NCI-H2171 treated with DMSO at 0.1 percent for 48 hours (cell line): ENCODE measurements at places on chromosomes 12 and 14.

DNA sequence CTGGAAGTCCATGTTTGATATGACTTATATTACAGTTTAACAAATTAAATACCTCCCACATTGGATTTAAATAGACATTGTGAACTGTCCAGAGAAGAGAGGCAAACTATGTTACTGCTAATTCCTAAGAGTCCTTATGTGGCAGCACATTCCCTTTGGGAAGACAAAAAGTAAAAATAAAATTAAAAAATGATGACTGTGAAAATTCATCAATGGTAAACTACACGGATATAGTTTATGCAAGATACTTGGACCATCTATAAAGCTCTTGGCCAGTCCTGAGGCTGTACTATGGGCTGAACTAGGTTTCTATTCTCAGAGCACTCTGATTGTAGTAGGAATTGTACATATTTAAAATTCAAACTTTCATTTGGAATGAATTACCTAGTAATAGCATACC is 206.4 kb downstream of the LRRK2 start:
- DNase-seq = no peak

- no peak for DNase-seq
Observed at GRCh38 chr12:3647504-3647903, 105.4 kb downstream of the CRACR2A start.

- DNase-seq = no peak
Observed at GRCh38 chr12:45415393-45415817, 199.5 kb downstream of the ANO6 start.

DNA sequence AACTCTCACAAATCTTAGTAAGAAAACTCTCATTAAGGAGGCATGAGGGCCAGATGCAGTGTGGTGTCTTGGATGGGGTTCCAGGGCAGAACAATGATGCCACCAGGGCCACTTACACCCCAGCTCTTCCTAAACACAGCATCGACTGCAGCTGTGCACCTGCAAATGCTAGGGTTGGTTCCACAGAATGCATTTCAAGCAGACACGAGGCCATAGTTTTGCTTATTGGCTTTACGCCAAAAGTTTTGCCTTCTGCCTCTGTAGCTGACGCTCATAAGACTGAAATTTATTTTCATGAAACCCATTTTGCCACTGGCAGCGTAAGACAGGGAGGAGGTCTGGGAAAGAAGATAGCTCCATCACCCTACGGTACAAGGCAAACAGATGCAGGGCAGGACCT is 179.0 kb downstream of the RIMBP2 start:
- peak; percentile 49 for DNase-seq

DNA sequence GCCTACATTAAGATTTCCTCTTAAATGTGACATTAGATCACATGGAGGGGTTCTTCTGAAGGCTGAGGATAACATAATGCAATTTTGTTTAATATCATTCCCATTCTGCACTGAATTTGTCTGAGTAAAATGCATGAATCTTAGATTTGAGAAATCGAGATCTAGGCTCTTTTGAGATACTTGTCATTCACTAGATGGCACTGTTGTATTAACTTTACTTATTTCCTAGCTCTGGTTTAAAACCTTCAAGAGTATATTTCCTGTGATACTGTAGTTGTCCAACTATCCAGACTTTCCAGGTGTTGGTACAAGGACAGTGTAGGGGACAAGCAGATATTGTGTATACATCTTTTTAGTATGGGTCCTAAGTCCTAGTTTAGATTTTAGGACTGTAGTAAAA is 91.7 kb upstream of the SEL1L start:
- peak; percentile 90 for DNase-seq

- DNase-seq = no peak
Observed at GRCh38 chr12:48824112-48824511, 5.8 kb downstream of the CACNB3 start.

DNA sequence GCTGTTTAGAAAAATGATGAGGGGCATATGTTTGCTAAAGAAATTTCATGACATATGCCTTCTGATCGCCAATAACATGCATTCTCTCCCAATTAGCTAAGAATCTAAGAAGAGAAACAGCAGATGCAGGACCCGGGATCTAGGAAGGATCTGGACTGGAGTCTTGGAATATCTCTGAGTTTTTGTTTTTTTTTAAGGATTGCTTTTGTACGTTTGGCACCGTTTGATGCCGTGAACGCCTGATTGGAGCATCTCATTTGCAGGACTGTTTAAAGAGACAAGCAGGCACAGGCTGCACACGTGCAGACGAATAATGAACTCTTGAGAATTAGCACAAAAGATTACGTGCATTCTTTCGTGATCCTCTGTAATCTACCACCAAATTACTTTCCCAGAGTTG is 13.6 kb downstream of the EML1 start:
- DNase-seq = peak; percentile 19

- no peak for DNase-seq
Observed at GRCh38 chr12:116150452-116150851, 127.0 kb downstream of the MED13L start.

- DNase-seq = peak; percentile 17
Observed at GRCh38 chr14:38950676-38951075, 152.4 kb downstream of the SEC23A start.

- no peak for DNase-seq
Observed at GRCh38 chr12:79452906-79453305, 237.9 kb downstream of the PAWR start.

GRCh38 chr12:7483343-7483742 is 20.2 kb downstream of the CD163 start:
- DNase-seq = no peak

GRCh38 chr14:26137161-26137560 is 460.7 kb downstream of the NOVA1 start:
- DNase-seq = no peak

GRCh38 chr14:65320661-65321308 is 91.7 kb upstream of the FUT8 start:
- DNase-seq = no peak

DNA sequence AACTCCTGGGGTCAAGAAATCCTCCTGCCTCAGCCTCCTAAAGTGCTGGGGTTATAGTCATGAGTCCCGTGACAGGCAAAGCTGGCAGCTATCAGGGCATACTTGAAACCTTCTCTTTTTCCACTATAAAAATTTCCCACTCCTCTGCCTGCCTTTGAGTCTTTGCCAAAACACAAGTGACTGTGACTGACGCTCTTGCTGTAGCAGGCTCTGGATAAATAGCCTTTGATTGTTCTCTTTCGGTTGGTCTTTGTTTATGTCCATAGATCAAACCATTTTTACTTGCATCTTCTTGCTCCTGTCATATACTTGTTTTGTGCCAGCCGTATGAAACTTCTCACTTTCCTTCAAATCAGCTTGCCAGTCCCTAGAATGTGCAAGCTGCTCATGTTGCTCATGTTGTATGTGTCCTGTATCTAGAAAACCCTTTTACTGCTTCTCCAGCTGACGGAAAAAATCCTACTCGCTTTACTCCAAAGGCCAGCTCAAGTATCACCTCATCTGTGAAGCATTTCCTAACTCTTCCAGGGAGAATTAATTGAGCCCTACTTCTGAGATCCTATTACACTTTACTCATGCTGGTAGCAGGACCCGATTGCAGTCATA is 73.1 kb downstream of the RESF1 start:
- DNase-seq = peak; percentile 93

DNA sequence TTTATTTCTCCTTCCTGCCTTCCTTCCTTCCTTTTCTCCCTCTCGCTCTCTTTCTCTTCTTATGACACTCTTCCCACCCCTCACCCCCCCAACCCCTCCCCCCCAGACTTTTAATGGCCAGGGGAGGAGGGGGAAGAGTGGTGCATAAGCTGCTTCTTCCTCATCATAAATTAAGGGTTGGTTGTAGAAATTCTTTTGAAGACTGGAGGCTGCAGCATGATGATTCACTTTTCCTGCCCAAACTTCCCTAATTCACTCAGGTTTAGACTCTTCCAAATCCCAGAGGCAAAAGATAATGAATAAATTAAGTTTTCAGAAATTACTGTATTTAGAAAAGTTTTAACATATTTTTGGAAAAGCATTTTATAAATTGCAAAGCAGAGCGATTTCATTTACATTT is 58.2 kb downstream of the GRIP1 start:
- DNase-seq = no peak

DNA sequence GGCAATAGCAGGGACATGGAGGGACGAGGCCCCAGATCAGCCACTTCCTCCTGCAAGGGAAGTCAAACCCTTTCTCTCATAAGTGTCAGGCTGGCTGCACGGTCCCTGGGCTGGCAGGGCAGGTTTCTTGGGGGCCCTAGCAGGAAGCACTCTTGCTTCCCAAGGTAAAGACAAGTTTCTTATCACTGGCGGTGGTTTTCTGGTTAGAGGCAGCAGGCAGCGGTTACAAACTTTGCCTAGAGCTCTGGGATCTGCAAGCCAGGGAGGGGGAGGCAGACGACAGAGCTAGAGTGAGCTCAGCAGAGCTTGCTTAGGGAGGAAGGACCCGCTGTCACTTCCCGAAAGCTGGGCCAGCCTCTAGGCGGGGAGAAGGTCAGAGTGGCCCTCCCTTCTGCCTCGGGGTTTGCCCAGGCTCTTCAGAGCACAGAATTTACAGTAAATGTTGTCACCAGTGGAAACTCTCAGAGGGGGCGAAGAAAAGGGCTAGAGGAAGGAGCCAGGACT is 20.4 kb downstream of the BATF start:
- no peak for DNase-seq

GRCh38 chr12:118065380-118065779 is 4.4 kb upstream of the WSB2 start:
- no peak for DNase-seq

DNA sequence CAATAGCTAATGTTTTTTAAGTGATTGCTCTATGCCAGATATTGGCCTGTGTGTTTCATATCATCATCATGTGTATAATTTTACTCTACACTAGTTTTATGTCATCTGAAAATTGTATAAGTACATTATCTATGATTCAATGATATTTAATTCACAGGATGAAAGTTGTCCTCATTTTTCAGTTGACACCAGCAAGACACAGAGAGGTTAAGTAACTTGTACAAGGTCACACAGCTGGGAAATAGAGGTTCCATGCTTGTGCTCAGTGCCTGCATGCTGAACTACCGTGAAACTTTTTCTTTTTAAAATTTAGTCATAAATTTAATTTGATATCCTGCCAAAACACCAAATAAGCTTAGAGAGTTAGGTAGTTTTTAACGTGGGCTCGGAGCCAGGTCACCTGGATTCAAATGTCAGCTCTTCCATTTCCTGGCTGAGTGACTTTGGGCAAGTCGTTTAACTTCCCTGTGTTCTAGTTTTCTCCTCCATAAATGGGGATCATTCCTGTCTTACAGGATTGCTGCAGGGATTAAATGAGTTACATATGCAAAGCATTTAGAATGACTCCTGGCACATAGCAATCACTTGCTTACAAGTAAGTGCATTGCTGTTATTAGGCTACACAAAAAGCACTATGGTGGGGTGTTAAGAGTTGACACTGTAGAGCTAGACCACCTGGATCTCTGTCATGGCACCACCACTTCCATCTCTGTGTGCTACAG is 183.9 kb downstream of the ETV6 start:
- no peak for DNase-seq

GRCh38 chr12:119071176-119071575 is 89.8 kb downstream of the SRRM4 start:
- DNase-seq = no peak

- no peak for DNase-seq
Observed at GRCh38 chr14:104314251-104314941, 176.0 kb downstream of the KIF26A start.

- DNase-seq = no peak
Observed at GRCh38 chr12:104486943-104487819, 30.4 kb downstream of the CHST11 start.

GRCh38 chr14:25111061-25111601 is 61.2 kb upstream of the STXBP6 start:
- DNase-seq = no peak

- no peak for DNase-seq
Observed at GRCh38 chr12:21773263-21773741, 1.2 kb downstream of the KCNJ8 start.

DNA sequence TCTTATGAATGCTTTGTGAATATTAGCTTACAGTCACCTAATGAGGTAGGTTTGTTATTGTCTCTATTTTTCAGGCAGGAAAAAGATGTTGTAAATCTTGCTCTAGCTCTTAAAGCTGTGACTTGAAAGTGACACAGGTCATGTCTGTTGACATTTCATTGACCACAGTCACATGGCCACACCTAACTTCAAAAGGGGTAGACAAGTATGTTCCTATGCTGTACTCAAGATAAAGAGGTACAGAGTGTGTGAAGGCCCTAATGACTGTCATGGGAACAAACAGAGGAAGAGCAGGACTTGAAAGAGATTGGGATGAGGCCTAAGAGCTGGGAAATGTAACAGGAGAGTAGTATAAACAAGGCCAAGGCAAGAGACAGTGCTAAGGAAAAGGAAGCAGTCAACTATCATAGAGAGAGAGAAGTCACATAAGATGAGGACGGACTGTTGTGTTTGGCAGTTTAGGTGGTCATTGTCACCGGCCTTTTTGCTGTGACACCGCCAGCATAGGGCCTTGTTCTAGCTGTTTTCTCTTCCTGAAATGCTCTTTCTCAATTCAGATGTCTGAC is 181.0 kb downstream of the CFAP54 start:
- DNase-seq = no peak

DNA sequence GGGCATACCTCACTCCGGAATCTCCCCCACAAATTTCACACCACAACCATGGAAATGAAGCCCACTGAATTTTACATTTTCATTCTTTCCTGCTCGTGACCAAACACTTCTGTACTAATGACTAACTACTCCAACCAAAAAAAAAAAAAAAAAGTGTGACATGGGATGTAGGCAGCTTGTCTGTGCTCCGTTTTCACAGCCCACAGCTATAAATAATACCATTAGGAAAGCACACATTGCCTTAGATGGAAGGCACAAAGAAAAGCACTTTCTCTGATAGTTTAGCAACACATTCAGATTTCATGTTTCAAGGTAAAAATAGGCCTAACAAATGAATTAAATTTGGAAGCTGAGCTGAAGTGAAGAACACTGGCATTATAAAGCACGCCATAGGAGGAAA is 42.5 kb downstream of the DUSP6 start:
- no peak for DNase-seq

- DNase-seq = no peak
Observed at GRCh38 chr12:18908191-18908590, 170.3 kb downstream of the CAPZA3 start.

DNA sequence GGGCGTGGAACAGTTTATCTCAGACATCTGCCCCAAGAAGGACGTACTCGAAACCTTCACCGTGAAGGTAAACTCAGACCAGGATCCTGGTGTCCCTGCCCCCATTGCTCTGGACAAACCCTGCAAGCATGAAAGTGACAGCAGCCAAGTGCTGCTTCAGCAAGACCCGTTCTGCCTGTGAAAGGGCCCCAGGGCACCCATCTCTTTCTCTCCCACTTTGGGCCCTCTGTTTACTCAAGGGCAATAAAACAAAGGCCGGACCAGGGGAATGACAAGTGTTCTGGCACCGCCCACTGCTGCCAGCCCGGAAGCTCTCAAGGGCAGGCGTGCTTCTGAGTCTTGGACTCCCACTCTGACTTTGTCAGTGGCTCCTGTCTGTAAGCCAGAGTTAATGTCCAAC is 35.3 kb downstream of the CD9 start:
- DNase-seq = no peak

GRCh38 chr14:103879570-103880347 is 32.4 kb upstream of the PPP1R13B start:
- DNase-seq = no peak
